Psoas muscle (tissue), 8 donors: ENCODE measurements at places on chromosomes 16 and 17. TPM values are rescaled to one million over a fixed set of nuclear protein-coding genes. Genes with fewer than 3 reads are reported as not detected.

DNA sequence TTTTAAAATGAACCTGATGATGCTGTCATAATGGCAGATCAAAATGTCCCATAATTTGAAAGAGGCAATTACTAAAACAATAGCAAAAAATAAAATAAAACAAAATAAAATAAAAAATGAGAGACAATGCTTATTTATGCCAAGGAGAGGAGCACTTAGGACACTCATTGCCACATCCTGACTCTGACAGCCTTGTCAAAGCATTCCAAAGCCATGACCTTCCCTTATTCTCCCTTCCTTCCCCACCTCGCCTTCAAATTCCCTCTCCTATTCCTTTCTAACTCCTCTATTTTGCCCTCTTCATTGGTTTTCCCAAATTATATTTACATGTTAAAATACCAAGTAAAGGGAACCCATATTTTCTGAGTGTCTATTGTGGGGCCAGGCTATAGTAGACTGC is 220.0 kb downstream of the CDH13 start:
- no peak for DNase-seq

GRCh38 chr16:25542306-25542705 is 149.5 kb upstream of the HS3ST4 start:
- DNase-seq, result no peak

DNA sequence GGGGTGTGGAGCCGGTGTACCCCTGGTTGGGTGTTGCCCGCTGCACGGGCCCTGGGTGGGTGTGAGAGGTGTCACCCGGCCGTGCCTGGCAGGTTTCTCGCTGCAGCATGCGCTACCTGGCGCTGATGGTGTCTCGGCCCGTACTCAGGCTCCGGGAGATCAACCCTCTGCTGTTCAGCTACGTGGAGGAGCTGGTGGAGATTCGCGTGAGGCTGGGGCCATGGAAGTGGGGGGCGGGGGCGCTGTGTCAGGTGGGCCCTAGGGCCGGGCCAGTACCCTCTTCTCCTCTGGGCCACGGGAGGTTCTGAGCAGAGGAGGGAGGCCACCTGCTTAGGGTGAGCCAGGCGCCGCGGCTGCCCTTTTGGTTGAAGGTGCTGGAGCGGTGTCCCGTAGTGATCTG is 13.4 kb downstream of the DEF8 start:
- no peak for DNase-seq

DNA sequence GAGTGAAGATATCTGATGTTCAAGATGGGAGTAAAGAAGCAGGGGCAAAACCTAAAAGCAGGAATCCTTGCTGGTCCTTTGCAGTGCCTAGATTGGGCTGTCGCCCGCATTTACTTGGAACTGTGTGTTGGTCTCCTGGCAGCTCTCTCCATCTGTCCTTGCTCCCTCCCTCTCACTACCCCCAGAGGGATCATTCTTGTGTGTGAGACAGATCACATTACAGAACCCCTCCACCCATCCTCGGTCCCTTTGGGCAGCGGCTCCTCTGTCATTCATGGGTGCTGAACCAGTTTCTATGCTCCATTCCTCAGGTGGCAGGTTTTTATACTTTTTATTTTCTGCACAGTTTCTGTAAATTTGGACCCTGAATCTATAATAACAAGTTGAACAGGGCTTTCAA is 99.4 kb upstream of the MYOCD start:
- DNase-seq, result no peak

DNA sequence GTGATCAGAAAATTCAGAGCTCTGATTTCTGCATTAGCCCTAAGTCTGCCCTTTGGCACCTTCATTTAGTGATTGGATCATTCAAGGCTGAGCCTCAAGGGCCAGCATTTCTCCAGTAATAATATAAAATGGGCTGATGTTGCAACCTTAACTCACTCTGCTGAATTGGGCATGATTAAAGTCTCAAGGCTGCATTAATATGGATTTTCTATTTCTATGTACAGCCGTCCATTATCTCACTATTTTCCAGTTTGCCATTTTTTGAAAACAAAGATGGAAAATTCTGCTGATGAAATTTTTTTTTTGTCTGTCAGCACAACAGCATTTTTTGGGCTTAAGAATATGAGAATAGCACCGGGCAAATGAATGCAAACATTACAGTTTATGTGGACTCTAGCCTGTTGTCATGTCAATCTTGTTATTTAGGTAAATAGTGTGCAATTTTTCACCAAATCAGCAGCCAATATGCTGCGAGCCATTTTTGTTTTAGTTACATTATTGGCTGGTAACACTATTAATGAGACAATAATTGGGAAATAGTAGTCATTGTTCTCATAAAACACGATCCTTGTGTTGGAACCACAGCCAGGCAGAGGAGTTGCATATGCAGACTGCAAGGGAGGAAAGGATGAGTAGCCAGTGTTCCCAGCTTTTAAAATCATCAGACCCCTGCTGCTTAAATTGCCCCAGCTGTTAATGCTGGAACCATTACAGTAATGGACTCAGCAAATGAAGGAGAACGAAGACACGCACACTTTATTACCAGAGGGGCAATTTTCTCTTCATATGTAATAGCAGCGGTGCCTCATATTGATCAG is 10.5 kb downstream of the FTO start:
- no peak for DNase-seq

DNA sequence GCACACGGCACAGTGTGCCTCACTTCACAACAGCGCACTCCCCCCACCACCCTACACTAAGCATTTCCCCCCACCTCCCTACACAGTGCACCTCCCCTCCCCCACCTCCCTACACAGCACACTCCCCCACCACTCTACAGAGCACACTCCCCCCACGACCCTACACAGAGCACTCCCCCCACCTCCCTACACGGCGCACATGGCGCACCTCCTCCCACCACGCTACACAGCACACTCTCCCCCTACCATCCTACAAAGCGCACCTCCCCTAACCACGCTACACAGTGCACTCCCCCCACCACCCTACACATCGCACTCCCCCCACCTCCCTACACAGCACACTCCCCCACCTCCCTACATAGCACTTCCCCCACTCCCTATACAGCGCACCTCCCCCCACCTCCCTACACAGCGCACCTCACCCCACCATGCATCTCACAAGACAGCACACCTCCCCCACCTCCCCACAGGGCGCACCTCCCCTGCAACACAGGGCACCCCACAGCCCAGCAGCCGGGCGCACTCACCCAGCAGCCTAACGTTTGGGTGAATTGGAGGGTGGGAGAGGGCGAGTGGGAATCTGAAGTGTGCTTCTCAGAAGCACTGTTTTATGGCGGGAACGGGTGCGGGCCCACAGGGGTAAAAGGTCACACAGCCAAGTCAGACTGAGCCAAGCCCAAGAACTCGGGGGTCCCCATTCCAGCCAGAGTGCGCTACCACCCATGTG is 10.3 kb downstream of the KNOP1 start:
- DNase-seq, result no peak

DNA sequence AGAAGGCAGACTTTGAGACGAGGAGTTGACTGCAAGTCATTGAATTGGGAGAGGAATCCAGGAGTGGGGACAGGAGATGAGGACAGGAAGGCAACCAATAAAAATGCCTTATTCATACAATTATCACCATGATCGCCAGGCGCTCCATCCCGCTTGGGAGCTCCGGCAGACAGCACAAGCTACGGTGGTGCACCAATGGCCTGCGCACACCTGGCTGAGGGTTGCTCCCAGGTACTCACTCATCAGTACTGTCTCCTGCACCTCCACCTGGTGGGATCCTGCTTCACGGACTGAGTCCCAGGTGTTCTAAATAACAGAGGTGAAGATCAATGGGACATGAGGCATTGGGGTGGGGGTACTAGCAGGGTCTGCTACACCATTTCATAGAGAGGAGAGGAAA is 160.0 kb upstream of the TNRC6C start:
- DNase-seq, result no peak

DNA sequence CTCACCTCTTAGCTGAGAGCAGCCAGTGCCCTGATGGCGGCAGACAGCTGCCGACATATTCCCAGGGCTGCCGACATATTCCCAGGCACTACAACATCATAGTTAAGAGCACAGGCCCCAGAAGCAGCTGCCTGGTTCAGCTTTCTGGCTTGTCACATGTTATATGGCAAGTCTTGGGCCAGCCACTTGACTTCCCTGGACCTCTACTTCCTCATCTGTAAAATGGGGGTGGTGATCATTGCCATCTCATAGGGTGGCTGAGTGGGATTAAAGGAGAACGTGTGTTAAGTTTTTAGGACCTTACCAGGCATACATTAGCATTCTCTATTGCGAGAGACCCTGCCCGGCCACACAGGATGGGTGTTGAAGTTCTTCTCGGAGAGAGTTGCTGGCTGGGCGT is 19.1 kb downstream of the CDIPT start:
- no peak for DNase-seq

- DNase-seq, result no peak
Measured at GRCh38 chr16:84482951-84483881, 21.2 kb downstream of the MEAK7 start.

DNA sequence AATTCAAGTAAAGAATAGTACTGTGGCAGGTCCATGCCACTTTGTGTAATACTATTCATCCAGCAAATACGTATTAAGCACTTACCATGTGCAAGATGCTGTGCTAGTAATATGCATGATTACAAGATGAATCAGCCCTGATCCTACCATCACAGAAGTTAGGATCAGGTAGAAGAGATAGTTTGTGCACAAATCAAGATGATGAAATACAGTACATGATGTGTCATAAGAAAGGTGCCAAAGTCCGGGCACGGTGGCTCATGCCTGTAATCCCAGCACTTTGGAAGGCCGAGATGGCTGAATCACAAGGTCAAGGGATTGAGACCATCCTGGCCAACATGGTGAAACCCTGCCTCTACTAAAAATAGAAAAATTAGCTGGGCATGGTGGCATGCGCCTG is 10.9 kb downstream of the COG4 start:
- peak; percentile 23 for DNase-seq

DNA sequence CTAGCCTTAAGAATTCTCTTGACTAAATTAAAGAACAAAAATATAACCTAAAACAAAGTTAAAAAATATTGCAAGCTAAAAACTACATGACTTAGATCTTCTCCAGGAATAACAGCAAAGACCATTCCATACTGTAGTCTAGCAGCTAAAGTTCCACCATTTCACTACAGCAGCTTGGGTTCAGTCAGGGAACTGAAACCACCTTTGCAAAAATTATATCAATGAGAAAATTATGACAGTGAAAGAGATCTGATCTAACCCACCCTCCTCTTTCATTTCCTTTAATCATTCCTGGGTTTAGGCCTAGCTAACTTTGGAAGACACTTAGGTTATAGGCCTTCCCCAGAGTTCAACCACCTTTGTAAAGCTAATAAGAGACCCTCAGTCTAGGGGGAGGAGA is 36.3 kb upstream of the NOS2 start:
- DNase-seq, result no peak

DNA sequence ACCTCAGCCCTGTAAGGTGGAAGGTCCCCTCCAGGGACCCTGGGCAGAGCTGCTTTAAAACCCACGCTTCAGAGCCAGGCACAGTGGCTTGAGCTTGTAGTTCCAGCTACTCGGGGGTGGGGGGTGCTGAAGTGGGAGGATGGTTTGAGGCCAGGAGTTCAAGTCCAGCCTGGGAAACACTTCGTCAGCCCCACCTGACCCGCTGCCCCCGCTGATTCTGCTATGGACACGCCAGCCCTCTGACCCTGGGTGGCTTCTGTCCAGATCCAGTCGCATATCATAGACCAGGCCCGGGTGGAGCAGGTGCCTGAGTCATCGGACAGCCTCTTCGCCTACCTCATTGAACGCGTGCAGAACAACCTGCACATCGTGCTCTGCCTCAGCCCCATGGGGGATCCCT is 35.2 kb upstream of the KDM6B start:
- no peak for DNase-seq

DNA sequence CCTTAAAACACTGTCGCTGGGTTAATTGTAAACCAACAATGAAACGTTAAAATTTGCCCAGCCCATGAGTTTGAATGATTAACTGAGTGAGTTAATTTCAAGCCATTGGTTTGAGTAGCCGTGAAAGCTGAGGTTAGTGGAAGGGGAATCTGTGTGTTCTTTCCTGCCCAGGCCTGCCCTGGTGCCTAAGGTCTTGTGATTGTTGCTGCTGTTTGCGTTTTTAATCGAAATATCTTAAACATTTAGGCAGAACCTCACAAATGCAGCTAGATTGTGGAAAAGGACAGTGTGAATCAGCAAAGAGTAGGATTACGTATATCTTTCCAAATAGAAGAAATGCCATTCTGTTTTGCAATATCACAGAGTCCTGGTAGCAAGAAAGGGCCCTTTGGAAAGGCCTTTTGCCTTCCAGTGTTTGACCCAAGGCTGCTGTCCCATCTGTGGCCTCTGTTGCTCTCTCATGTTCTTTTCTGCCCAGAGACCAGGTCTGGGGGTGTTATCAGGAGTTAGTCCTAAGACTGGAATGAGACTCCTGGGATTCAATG is 113.8 kb downstream of the MSI2 start:
- no peak for DNase-seq

GRCh38 chr16:48597563-48598387 is 12.2 kb downstream of the N4BP1 start:
- DNase-seq, result no peak

DNA sequence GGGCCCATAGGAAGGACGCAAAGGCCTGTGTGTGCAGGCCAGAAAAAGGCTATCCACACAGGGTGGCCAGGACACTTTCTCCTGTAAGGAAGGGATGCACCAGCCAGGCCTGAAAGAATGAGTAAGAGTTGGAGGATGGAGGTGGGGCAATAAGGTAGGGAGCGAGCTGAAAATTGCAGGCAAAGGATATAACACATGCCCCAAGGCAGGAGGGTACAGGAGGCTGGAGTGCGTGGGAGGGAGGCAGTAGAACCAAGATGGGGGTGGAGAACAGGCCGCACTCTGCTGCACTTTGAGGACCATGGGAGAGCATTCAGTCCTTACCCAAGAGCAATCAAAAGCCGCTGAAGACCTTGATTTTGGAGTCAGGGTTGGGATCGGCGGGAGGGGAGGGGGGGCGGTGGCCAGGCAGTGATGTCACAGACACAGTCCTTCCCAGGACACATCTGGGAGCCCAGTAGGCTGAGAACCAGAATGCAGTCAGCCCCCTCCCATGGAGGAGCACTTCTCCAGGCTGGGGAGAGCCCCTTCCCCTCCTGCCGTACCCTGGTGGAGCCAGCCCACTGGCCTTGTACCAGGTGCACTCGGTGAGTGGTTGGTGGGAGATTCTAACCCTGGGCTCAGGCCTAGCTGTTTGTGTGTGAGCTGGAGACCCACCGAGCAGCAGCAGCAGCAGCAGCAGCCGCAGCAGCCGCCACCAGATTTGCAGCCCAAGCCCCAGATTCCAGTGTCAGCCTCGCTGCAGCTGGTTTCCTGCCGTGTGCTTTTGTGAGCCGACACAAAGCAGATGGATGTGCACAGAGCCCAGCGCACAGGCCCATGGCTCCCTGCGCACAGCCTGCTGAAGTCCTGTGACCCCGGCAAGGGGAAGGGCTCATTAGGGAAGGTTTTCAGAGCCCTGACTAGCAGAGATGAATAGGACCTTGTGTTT is 17.5 kb downstream of the ANKRD40 start:
- DNase-seq, result no peak

LGALS9B gene
- not detected for total RNA-seq

PIK3R5 gene
- total RNA-seq, result 1.6 TPM

C16orf54 gene
- total RNA-seq, result 0.44 TPM

TBC1D3L gene
- total RNA-seq, result 10.6 TPM

CACNG1 gene
- total RNA-seq, result 36.9 TPM

MYH8 gene
- 8.3 TPM for total RNA-seq
